ENCODE measurements at places on chromosomes 5 and 9. TPM values are rescaled to one million over a fixed set of nuclear protein-coding genes. Genes with fewer than 3 reads are reported as not detected.

Gene PCDHB15
- polyA plus RNA-seq: 1.8 TPM

Gene ZDHHC11B
- 3.1 TPM for polyA plus RNA-seq

Gene GNA14
- 9.8 TPM for polyA plus RNA-seq

Gene DND1
- 1.9 TPM for polyA plus RNA-seq

Gene RANBP3L
- 0.21 TPM for polyA plus RNA-seq

Gene NEK6
- 57.2 TPM for polyA plus RNA-seq

Gene SLC45A2
- polyA plus RNA-seq: not detected

Gene FAM221B
- 0.13 TPM for polyA plus RNA-seq

Gene ADRA1B
- 3.2 TPM for polyA plus RNA-seq

Gene SLC22A4
- polyA plus RNA-seq: 15.7 TPM

Gene DDX31
- polyA plus RNA-seq: 8.1 TPM

Gene HEMGN
- polyA plus RNA-seq: 0.14 TPM

Gene NMUR2
- 0.01 TPM for polyA plus RNA-seq
